ENCODE measurements at places on chromosomes 11 and 22.
A peak's percentile ranks its signal among the peaks of the same experiment; 100 is the strongest.

DNA sequence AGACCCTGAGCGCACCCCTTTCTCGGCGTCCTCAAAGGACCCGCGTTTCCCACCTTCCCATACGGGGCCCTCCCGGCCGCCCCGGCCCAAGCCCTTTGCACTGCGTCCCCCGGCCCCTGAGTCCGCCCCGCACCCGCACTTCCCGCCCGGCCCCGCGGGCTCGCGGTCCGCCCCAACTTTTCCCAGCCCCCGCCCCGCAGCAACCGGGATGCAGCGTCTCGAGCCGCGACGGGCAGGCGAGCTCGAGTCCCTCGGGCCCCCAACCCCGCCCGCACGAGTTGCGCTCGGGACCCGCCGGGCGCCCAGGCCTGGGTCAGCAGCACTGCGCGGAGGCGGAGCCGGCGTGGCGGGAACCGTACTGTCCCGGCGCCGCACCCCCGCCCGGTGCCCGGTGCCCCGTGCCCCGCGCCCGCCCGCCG, 371 bp downstream of the SMCO4 start:
- DNase-seq: peak; percentile 42

- DNase-seq: no peak
Observed at GRCh38 chr11:34183848-34184391, 78.5 kb downstream of the NAT10 start.

GRCh38 chr11:120780239-120780638, 243.7 kb upstream of the TBCEL start:
- DNase-seq: no peak

GRCh38 chr11:19209617-19210370, 8.0 kb upstream of the CSRP3 start:
- DNase-seq: no peak

DNA sequence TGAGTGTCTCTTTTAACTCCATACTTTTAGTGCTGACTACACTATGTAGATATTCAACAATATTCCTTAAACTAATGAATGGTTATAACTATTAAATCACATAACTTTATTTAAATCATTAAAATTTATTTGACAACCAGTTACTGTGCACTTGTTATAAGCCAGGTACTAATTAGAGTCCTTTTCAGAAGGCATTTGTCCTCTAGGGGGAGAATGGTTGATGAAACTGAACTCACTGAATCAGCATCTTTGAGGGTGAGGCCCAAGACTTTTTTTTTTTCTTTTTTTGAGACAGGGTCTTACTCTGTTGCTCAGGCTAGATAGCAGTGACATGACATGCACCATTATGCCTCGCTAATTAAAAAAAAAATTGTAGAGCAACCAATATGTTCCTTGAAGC, 515.6 kb upstream of the CCDC90B start:
- no peak for DNase-seq

- DNase-seq: peak; percentile 47
Observed at GRCh38 chr11:122754553-122755322, 83.6 kb upstream of the CRTAM start.

DNA sequence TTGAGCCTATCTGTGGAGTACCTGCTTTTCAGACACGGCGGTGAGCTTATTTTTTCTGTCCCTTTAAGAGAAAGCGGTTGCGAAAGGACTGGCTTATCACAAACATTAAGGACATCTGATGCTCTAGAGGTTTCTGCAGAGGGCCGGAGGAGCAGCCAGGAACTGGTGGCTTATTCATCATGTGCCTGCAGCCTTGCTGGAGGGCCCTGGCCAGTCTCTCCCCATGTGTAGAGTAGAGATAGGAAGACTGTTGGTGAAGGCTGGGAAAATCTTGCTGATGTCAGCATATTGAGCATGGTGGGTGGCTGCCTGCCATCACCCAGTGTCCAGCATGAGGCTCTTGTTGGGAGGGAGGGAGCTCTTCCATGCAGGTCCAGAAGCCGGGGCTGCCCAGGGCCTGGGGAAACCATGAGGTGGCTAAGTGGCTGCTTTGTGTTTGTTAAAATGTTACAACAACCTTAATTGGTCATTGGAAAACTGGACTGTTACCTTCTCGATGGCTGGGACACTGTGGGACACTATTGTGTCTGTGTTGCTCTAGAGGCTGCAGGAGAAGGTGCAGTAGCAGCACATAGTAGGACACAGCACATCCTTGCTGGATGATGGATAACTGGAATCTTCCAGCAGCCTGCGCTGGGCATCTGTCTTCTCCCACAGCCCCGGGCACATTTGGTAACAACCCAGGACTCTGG, 54.3 kb downstream of the TSPAN18 start:
- DNase-seq: no peak

- no peak for DNase-seq
Observed at GRCh38 chr22:26453216-26453615, 24.2 kb downstream of the ASPHD2 start.

- no peak for DNase-seq
Observed at GRCh38 chr11:84173078-84173477, 886.9 kb upstream of the CCDC90B start.

GRCh38 chr11:82038154-82038553, 695.5 kb downstream of the FAM181B start:
- no peak for DNase-seq

- DNase-seq: no peak
Observed at GRCh38 chr11:30983776-30984441, 385.6 kb downstream of the DCDC1 start.

- DNase-seq: no peak
Observed at GRCh38 chr22:48488611-48489511, 1338.8 kb downstream of the BRD1 start.

DNA sequence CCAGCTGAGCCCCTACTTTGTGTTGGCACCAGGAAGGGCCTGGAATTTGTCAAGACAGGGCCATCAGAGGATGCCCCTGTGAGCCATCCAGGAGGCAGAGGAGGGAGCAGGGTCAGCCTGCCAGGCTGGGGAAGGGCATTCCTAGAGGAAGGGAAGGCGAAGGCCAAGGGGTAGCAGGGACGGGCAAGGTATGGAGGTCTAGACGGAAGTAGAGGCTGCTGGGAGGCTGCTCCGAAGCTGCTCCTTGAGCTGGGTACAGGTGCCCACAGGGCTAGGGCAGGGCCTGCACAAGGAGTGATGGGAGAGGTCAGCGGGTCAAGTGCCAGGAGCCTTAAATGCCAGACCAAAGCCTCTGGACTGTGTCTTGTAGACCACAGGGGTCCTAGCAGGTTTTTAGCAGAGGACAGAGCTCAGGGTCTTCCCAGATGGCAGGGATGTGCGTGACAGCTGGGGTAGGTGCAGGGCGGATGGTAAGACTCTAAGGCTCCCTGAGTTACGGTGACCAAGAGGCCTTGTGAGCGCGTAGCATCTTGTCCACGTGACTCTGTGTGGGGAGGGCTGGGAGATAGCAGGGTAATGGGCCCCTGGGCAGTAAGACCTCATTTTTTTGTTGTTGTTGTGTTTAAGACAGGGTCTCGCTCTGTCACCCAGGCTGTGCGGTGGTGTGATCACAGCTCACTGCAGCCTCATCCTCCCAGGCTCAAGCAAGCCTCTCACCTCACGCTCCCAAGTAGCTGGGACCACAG, 31.7 kb upstream of the CSNK1E start:
- peak; percentile 14 for DNase-seq

DNA sequence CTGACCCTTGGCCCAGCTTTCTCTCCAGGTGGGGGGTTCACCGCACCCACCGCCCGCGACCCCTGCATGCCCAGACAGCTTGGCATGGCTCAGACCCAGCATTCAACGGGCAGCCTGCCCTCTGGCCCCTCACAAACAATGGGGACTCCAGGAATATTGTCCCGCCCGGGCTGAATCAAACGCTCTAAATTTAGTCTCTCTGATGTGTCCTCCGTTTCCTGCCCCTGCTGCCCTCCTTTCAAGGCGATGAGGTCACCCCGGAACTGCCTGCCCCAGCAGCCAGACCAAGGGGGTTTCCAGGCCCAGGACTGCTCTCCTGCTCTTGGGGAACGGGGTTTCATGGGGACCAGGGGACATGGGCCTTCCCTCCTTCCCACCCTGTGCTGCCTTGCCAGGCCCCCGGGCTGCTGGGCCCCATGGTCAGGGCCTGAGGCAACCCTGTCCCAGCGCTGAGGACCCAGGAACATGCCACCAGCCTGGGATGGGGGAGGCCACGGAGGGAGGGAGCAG, 10.1 kb upstream of the PDGFB start:
- peak; percentile 62 for DNase-seq

DNA sequence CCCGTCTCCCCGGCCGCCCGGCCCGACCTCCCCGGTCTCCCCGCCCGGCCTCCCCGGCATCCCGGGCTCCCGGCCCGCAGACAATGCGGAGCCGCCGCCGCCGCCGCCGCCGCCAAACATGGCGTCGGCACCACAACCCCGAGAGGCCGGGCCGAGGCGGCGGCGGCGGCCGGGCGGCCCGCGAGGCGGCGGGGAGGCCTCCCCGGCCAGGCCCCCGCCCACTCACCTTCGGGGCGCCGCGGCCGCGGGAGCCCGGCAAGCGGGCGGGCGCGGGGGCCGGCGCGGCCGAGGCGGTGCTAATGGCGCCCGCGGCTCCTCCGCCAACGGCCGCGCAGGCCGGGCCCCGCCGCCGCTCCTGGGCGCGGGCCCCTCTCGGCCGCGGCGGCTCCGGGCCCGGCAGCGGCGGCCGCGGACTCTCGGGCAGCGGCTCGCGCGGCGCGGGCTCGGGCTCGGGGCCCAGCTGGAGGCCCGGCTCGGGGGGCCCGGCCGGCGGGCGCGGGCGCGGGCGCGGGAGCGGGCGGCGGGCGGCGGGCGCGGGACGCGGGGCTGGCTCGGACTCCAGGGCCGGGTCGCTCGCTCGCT, 311 bp downstream of the BRD1 start:
- DNase-seq: no peak

- DNase-seq: no peak
Observed at GRCh38 chr11:18352581-18352980, 30.2 kb downstream of the GTF2H1 start.

DNA sequence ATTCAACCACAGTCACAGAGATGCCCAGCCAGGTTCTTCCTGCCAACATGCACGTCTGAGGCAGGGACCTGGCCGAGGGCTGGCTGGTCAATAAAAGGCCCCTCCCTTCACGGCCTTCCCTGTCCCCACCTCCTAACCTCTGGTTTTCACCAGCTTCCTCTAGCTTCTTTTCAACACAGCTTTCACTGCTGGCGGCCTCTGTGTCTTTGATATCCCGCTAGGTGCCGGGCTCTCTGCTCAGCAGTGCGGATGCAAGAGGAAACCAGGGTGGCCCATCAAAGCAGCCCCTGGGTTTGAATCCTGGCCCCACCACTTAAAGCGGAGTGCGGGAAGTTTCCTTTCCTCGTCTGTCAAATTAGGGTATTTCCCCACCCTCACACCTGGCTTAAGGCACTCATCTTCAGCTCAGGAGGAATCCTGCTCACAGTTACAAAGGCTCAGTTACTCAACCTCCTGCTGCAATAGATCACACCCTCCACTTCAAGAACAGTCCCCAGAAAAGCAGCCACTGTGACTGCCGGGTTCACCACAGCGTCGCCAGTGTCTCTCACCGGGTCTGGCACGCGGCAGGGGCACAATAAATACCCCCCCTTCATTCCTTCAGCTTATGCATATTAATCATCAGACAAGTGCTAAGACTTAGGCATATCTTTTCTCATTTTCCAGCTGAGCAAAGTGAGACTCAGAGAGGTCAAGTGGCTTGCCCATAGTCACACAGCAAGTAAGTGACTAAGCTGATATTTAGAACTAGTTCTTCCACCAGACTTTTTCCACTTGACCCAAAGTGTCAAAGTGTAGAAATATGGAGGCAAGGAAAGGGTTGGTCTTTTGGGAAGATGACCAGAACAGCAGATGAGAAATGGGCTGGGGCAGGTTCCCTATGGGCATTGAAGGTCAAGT, 45.7 kb downstream of the TXN2 start:
- peak; percentile 70 for DNase-seq

GRCh38 chr11:12377824-12378593, 638 bp downstream of the PARVA start:
- DNase-seq: peak; percentile 30

- DNase-seq: no peak
Observed at GRCh38 chr11:65104628-65105027, 7.0 kb upstream of the TM7SF2 start.

DNA sequence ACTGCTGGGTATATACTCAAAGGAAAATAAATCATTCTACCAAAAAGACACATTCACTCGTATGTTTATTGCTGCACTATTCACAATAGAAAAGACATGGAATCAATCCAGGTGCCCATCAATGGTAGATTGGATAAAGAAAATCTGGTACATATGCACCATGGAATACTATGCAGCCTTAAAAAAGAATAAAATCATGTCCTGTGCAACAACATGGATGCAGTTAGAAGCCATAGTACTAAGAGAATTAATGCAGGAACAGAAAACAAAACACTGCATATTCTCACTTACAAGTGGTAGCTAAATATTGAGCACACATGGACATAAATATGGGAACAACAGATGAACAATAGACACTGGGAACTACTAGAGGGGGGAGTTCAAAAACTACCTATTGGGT, 96.3 kb downstream of the FAM76B start:
- no peak for DNase-seq

DNA sequence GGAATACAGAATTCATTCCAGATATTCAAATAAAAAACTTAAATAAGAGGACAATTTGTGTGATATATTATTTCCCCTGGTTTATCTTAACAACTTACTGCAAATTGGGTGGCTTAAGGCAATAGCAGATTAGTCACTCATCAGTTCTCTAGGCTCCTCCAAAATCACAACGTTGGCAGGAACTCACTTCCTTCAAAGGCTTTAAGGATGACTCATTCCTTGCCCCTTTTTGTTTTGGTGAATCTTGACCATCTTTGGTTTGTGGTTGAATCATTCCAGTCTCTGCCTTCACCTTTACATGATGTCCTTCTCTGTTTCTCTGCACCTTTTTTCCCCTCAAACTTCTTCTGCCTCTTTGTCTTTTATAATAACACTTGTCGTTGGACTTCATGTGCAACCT, 3.4 kb downstream of the OR10AG1 start:
- no peak for DNase-seq

All from activated T-cell treated with anti-CD3 and anti-CD28 coated beads, Interleukin-2, amount 50 U/mL, for 48 hours (primary cell).